ENCODE measurements at places on chromosomes 6 and 20.

GRCh38 chr6:46367354-46368168 lies 123.7 kb downstream of the RCAN2 start:
- DNase-seq: no peak

DNA sequence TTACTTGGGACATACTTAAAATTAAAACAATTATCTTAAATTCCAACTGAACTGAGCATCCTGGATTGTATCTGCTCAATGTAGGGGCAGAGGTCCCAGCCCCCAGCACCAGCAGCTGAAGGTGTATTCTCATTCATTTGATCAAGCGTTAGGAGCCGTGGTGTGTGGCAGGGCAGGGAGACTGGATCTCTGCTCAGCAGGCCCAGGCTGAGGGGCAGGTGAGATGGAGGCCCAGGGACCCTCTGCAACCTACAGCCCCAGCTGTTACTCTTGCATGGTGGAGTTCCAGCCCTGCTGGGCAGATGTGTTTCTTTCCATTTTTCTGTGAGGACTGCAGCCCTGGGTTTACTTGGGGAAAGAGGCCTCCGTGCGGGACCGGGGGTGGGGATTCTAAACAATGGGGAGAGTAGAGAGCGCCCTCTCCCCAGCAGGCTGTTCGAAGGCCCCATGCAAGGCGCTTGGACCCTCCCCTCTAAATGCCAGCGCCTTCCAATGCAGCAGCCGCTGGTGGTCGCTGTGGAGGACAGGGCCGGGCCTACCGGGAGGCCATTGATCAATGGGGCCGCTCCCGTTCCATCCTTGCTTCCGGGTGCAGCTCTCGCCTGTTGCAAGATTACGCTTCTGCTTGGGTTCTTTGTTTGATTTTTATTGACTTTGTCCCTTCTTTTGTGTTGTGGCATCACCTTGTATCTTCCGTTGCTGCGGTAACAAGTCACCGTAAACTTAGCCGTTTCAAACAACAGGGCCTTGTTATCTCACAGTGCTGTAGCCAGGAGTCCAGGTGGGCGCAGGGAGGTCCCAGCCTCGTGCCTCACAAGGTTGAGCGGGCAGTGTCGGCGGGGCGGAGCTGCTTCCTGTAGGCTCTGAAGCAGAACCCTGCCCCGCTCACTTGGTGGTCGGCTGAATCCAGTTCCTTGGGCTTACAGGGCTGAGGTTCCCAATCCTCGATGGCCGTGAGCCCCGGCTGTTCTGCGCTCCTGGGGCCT lies 134.8 kb upstream of the PHACTR3 start:
- no peak for DNase-seq

GRCh38 chr6:73579851-73580246 lies 59.0 kb upstream of the EEF1A1 start:
- DNase-seq: no peak

DNA sequence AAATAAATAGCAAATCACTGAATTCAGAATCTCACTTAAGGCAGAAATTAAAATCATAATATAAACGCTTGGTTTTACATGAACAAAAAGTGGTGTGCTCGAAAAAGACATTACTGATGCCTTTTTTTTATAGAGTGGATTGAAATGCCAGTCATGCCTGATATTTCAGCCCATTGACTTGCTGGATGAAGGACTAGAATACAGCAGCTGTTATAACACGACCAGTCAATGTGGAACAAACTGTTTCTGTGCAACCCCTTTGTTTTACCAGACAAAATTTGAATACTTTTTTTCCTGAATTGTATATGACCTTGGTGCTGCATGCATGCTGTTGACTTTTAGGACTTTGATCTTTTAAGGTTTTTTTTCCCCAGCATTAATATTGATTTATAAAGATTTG lies 150.0 kb downstream of the QKI start:
- DNase-seq: no peak

DNA sequence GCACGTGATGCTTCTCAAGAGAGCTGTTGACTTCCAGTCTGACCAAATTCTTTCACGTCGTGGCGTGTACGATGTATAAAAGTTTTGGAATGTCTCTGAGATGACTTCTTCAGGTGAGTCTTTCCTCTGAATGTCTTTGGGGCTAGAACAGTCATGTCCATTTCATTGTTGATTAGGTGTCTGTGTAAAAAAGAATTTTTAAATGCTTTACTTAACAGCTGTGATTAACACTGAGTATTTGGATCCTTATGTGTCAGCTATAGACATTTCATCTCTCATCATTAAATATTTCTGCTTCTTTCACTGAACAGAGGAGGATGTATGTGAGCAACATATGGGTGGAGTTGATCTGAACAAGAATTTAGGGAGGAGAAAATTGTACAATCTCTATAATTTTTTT lies 29.3 kb upstream of the KIF13A start:
- DNase-seq: no peak

DNA sequence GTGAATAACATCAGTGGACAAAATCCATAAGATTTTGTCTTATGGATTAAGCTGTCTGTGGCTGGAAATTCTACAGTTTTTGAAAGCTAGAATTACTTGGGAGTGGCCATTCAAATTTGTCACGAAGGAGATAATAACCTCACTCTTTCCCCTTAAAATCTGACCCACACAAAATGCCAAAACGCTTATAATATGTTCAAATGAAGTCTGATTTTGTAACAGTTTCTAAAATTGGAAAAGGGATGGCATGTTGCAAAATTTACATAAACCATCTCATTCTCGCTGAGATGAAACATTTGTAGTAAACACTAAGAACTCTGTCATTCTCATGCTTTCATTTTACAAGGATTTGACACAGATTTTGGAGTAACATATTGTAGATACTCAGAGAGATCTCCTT lies 112.7 kb downstream of the GJA1 start:
- DNase-seq: no peak

DNA sequence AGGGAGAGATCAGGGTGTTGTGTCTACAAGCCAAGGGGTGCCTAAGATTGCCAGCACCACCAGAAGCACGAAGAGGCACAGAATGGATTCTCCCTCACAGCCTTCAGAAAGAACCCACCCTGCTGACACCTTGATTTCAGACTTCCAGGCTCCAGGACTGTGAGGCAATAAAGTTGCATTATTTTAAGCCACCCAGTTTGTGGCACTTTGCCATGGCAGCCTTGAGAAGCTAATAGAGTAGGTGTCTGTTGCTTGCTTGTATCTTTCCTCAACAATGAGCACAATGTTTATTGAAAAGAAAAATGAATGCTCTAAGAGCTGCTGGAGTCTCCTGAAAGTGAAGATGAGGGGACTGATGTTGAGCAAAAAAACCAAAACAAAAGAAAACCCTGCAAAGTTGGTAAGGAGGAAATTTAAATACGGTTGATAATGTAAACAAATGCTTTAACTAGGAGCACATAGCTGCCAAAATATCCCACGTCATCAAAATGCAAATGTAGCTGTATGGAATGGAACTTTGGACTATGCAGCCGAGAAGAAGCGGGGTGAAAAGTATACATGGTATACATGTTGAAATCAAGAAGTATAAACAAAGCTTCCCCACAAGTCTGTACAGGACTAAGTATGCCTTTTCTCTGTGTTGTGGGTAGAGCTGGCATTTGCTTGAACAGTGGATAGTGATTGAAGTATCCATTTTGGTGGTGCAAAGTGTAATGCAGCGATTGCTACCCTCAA lies 8.0 kb downstream of the IL20RA start:
- no peak for DNase-seq

GRCh38 chr6:14187406-14187805 lies 69.8 kb downstream of the CD83 start:
- no peak for DNase-seq

- peak; percentile 57 for DNase-seq
These were observed at the start of gene GNAS for GRCh38 chr20:58852543-58853271. Gene GNAS, plus strand, starts transcription at chr20:58852716.

DNA sequence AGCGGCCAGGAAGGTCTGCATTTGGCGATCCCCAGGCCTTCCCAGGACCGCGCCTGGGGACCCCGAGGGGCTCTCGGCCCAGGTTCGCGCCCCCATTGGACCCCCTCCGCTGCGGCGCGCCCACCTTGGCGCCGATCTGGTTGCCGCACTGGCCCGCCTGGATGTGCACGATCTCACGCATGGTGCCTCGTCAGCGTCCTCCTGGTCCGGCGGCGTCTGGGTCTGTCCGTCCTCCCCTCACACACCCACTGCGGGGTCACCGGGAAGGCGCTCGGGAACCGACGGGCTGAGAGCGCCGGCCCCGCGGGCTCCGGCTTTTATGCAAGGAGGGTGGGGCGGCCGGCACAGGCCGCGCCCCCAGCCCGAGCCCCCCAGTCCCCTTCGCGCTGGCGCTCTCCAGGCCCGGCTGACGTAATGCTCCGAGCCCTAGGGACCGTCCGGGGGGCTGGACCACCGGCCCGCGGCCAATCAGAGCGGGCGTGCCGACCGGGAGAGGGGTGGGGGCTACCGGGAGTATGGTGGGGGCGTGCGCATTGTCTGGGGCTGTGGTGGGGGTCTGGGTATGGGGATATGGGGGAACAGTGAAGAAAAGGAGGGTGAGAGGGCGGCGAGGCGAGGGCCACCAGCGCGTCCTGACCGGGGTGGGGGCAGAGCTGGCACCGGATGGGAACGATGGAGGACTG lies at the start of gene TUBB2B:
TUBB2B (minus strand) TSS at position 291 of the 683 bp plus-strand sequence; CDS start at position 181, 110 bp downstream.
- DNase-seq: no peak

DNA sequence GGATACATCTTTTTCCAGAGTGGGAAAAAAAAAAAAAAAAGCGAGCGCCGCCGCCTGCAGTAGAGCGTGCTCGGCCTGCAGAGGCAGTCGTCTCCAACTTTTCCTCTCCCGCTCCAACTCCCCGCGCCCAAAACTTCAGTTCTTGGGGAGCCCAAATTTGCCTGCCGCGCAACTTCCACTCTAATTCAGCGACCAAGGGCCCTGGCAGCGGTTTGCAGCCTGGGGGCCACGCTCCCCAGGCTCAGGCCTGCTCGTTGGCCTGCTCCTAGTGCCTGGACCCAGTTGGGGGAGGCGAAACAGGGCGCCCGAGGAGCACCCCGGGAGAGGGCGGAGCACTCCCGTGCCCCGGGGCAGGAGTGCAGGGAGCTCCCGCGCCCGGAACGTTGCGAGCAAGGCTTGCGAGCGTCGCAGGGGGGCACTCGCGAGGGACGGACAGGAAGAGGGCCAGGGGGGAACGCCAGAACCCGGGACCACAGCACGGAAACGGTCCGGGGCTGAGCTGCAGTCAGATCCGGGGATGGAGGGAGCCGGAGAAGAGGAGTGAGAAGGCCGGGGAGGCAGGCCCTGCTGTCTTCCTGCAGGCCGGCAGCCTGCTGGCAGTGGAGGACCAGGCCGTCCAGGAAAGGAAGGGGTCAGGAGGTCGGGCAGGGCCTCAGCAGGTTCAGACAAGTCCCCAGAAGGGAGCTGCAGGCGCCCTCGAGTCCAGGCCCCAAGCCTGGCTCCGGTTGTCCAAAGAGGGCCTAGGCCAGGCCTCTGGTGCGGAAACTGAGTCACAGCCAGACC lies at the start of gene STX16:
STX16 (plus strand) TSS at position 508 of the 783 bp plus-strand sequence. CDS start 724 bp downstream, outside the sequence.
- DNase-seq: peak; percentile 90

- no peak for DNase-seq
These were observed 52.0 kb upstream of the BMP2 start for GRCh38 chr20:6715401-6715941.

GRCh38 chr6:46453216-46453615 lies 38.0 kb downstream of the RCAN2 start:
- DNase-seq: no peak

- no peak for DNase-seq
These were observed 44.6 kb upstream of the SEC63 start for GRCh38 chr6:108002365-108003221.
